ENCODE measurements at places on chromosomes 5 and 9.

DNA sequence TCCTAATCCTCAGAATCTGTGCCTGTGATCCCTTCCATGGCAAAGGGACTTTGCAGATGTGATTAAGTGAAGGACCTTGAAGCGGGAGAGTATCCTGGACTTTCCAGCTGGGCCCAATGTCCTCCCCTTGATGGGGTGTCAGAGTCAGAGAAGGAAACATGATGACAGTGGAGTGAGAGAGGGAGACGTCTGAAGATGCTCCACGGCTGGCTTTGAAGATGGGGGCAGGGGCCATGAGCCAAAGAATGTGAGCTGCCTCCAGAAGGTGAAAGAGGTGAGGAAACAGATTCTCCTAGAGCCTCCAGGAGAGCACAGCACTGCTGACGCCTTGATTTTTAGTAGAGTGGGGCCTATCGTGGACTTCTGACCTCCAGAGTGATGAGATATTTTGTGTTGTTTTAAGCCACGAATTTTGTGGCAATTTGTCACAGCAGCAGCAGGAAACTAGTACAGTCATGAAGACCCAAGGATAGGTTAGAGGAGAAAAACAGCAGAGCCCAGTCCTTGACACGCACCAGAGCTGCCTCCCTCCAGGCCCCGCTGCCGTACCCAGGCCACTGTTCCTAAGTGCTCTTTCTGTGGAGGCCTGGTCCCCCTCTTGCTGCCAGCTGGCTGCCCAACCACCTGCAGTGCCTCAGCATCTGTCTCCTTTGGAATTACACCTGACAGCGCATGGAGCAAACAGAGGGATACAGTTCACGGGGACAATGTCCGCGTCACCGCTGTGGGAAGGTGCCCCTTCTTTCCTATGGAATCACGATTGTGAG lies 78.1 kb downstream of the MACROH2A1 start:
- DNase-seq: no peak

GRCh38 chr5:3424946-3425345 lies 170.7 kb upstream of the IRX1 start:
- DNase-seq: no peak

GRCh38 chr9:135180586-135180985 lies 93.1 kb downstream of the OLFM1 start:
- DNase-seq: no peak

DNA sequence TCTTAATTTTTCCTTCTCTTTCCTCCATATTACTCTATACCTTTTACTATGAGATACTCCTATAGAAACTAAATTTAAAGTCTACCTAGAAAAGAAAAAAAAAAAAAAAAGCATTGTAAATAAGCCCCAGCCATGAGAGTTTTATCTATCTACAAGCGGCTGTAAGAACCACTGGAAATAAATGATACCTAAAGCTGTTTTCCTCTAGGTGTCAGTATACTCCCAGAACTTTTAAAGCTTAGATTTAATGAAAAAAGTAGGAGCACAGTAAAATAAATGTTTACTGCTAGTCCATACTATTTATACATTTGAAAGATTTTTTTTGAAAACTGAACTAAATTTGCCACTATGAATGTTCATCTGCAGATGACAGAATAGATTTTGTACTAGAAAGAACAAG lies 26.2 kb downstream of the TYRP1 start:
- no peak for DNase-seq

GRCh38 chr9:33742051-33742450 lies 53.3 kb upstream of the PRSS3 start:
- no peak for DNase-seq

DNA sequence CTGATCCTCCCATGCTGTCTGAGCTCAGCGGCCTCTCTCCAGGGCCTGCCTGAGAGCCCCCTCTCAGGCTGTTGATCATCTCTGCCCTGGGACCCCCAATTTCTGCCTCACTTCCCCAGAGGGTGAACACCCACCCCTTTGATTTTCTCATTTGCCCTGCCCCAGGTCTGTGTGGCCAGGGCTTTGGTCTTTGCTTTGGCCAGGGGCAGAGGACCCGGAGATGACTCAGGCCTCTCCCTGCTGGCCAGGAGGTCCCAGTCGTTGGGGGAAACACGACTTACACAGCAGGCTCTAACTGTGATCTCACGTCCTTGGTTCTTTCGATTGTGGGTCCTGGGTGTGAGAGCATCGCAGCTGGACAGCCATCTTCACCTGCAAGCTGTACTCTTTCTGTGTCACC lies 1.1 kb upstream of the ADAMTS2 start:
- DNase-seq: no peak

All from GM19239 (cell line).